Stimulated activated CD4-positive, alpha-beta T cell treated with anti-CD3 and anti-CD28 coated beads, Interleukin-2, amount 100 ng/mL, for 24 hours (primary cell): ENCODE measurements at places on chromosomes 2 and 18.

- DNase-seq: no peak
Observed at GRCh38 chr2:26968001-26968400, 2.4 kb upstream of the MAPRE3 start.

DNA sequence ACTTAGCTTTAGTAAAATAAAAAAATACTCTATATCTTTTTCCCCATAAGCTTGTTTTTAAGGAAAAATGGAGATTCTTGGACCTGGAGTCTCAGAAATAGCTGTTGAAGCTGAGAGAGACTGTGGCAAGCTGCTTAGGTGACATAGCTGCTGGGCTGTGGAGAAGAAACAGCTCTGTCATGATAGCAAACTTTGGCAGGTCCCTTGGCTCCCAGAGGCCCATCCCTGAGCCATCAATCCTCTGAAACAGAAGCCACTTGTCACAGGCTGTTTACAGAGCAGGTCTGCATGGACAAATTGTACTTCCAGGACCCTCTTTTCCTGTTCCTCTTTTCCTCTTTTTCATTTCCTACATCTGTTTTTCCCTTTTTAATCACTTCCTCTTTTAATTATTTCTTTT is 1370.1 kb upstream of the CRIM1 start:
- DNase-seq: no peak

- DNase-seq: no peak
Observed at GRCh38 chr18:11785444-11786055, 65.7 kb upstream of the CHMP1B start.

DNA sequence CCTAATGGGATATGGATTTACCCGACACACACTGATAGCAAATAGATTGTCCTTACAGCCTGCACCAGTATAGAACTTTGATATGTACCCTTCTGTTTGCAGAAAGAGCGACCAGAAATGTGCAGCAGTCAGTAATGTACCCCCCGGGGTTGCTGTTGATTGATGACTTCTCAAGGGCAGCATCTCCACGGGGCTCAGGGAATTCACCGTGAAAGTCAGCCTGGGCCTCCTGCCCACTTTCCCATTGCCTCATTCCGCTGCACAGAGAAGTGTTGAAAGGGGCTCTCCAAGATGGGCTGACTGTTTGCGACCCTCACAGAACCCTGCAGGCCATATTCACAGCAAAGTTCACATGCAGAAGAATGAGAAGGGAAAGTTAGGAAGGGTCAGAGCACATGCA is 241.3 kb downstream of the PRKCE start:
- DNase-seq: no peak

DNA sequence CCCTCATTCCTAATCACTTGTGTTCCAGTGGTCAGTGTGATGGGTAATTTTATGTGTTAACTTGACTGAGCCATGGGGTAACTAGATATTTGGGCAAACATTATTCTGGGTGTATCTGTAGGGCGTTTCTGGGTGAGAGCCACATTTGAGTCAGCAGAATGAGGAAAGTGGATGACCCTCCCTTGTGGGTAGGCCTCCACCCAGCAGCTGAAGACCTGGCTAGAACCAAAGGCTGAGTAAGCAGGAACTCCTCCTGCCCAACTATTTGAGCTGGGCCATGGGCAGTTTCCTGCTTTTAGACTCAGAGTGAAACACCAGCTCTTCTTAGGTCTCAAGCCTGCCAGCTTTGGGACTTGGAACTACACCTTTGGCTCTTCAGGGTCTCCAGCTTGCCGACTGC is 141.8 kb downstream of the ACKR3 start:
- DNase-seq: no peak

GRCh38 chr2:228590681-228591080 is 409.2 kb upstream of the SPHKAP start:
- DNase-seq: no peak

DNA sequence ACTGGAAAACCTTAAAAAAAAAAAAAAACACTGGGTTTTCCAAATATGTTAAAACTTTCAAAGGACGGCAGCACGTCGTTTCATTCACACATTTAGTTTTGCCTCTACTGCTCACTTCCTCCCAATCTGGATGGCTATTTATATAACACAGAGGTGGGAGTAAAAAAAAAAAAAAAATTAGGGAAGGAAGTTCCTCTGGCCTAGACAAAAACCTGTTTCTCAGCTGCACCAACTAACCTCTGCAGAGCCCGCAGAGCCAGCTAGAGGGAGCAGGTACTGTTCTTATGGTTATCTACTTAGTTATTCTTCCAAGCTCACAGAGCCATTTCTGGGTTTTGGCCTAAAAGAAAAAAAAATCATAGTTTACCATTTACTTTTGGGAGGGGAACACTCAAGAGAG is 28.1 kb downstream of the SLC1A4 start:
- no peak for DNase-seq

GRCh38 chr18:27966881-27967280 is 210.0 kb downstream of the CDH2 start:
- DNase-seq: no peak

- no peak for DNase-seq
Observed at GRCh38 chr2:103208916-103209315, 447.1 kb downstream of the TMEM182 start.

- no peak for DNase-seq
Observed at GRCh38 chr2:140401056-140401455, 1620.9 kb upstream of the NXPH2 start.

- no peak for DNase-seq
Observed at GRCh38 chr2:101047774-101048173, 45.7 kb downstream of the RPL31 start.

- no peak for DNase-seq
Observed at GRCh38 chr18:22711192-22711685, 221.9 kb upstream of the RBBP8 start.

DNA sequence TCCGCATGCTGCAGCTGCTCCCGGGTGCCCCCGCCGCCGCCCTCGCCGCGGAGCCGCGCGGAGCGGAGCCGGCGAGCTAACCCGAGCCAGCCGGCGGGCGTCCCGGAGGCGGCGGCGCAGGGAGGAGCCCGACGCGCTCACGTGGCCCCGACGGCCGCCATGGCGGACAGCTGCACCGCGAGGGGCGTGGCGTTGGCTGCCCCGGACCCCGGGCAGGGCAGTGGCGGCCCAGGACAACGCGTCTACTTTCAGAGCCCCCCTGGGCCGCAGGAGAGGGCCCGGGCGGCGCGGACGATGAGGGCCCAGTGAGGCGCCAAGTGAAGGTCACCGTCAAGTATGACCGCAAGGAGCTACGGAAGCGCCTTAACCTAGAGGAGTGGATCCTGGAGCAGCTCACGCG is 30.0 kb upstream of the CCNYL1 start:
- DNase-seq: no peak

- DNase-seq: no peak
Observed at GRCh38 chr2:67258122-67258521, 139.0 kb upstream of the ETAA1 start.

DNA sequence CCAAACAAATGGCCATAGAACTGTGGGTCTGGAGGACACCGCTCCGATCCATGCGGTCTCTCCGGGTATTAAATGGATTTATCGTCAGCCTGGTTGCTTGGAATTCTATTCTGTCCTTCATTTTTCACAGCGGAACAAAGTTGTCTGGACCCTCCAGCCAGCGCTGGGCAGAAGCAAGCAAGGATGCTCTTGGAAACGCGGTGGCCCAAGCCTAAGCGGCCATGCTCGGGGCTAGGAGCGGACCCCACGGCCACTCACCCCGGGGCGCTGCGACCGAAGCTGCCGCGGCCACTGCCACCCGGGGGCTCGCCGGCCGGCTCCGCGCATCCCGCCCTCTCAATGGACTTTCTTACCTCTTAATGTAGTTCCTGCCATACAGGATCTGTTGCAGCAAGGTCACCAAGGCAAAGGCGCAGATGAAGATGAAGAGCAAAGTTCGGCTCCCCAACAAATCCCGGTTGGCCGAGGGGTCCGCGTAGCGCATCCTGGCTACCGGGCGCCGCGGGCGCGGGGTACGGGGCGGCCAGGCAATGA is 761 bp downstream of the ST8SIA5 start:
- no peak for DNase-seq

GRCh38 chr2:228657807-228658402 is 476.4 kb upstream of the SPHKAP start:
- DNase-seq: no peak

DNA sequence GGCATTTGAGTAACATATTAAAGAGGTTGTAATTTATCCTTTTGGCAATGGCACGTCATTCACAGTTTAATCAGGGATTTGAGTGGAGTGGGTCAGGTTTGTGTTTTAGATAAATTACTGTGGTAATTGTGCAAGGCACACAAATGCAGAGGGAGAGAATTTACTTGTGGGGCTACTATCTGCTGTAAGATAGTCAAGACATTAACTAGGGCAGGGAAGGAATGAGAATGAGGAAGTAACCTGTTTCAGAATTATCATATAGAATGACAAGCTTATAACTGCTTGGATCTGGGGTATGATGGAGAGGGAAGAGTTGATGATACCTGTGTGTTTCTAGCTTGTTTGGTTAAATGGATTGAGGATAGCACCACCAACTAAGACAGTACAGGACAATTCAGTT is 58.9 kb upstream of the ZSWIM2 start:
- DNase-seq: no peak

- no peak for DNase-seq
Observed at GRCh38 chr2:223762853-223763252, 74.5 kb downstream of the AP1S3 start.

DNA sequence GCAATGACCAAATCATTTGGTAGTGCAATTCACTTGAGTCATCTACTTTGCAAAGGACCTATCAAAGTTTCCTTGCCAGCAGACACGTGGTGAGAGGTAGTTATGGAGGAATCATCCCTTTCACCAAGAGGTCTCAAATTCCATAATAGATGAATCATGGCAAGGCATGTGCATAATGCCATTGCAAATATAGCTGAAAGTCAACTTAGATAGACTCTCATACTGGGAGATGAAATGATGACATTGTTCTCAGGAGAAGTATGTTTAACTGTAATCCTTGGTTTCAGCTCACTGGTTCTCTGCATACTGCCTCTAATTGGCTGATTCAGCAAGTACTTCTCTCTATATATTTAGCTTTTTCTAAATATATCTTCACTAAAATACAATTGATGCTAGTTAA is 57.2 kb downstream of the CALCRL start:
- DNase-seq: no peak

DNA sequence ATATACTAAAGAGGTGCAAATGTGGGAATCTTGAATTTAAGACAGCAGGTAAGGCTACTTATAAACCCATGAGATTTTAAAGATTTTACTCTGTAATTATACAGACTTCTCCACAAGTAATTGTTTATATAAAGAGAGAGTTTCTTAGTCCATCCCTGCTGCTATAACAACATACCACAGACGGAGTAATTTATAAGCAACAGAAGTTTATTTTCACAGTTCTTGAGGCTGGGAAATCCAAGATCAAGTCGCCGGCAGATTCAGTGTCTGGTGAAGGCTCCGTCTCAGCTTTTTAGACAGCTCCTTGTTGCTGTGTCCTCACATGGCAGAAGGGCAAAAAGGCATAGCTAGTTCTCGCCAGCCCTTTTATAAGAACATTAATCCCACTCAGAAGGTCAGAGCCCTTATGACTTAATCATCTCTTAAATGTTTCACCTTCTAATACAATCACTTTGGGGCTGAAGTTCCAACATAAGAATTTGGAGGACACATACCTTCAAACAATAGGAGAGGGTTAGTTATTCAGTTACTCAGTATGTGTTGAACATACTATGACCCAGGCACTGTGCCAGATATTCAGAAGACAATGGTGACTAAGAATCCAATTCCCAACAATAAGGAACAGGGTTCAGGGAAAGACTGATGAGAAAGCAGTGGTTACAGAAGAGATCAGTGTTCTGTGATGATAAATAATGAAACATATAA is 466.0 kb downstream of the RIT2 start:
- DNase-seq: no peak

GRCh38 chr2:86628091-86628522 is 4.4 kb upstream of the RNF103 start:
- DNase-seq: no peak

DNA sequence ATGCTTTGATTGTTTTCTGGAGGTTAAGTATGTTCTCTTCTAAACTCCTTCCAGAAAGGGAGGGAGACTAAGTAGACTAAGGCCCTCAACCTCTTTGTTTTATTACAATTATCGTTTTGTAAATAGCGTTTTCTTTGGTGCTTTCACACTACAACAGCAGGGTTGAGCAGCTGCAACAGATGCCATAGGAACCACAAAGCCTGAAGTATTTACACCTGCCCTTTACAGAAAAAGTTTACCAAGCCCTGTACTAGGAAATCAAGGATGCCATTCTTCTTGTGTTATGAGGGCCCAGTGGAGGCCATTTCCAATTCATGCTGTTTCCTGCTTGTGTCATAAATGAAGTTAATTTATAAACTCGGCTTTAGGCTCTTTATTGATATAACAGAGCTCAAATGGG is 914.8 kb downstream of the DCDC2C start:
- DNase-seq: no peak

DNA sequence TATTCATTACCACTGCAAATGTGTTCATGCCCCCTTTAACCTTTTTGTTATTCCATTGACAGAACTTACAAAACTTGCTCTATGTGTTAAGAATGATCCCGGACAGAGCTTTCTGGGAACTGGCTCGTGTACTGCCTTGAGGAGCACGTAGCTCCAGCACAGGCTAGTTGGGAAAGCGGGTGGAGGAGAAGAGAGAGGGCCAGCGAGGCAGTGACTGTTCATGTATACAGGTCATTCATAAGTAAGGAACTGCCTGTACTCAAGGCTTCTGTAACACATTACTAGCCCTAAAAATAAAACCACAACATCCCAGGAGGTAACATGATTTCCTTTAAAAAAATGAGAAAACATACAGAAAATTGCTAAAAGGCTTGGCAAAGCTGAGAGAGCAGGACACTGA is 109.0 kb downstream of the STK39 start:
- no peak for DNase-seq

GRCh38 chr2:45169339-45170190 is 160.3 kb upstream of the SIX2 start:
- DNase-seq: peak; percentile 22

- DNase-seq: no peak
Observed at GRCh38 chr2:71546275-71546638, 92.9 kb downstream of the DYSF start.

- DNase-seq: no peak
Observed at GRCh38 chr18:42936289-42936688, 179.2 kb downstream of the RIT2 start.

DNA sequence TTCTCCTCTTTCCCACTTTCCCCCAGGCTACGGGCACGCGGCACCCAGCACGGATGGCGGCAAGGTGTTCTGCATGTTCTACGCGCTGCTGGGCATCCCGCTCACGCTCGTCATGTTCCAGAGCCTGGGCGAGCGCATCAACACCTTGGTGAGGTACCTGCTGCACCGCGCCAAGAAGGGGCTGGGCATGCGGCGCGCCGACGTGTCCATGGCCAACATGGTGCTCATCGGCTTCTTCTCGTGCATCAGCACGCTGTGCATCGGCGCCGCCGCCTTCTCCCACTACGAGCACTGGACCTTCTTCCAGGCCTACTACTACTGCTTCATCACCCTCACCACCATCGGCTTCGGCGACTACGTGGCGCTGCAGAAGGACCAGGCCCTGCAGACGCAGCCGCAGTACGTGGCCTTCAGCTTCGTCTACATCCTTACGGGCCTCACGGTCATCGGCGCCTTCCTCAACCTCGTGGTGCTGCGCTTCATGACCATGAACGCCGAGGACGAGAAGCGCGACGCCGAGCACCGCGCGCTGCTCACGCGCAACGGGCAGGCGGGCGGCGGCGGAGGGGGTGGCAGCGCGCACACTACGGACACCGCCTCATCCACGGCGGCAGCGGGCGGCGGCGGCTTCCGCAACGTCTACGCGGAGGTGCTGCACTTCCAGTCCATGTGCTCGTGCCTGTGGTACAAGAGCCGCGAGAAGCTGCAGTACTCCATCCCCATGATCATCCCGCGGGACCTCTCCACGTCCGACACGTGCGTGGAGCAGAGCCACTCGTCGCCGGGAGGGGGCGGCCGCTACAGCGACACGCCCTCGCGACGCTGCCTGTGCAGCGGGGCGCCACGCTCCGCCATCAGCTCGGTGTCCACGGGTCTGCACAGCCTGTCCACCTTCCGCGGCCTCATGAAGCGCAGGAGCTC is 35.4 kb downstream of the KCNK3 start:
- DNase-seq: no peak
